ENCODE measurements at places on chromosomes 11 and 22.

- DNase-seq = no peak
These were observed 33.7 kb upstream of the TH start for GRCh38 chr11:2205214-2205720.

- DNase-seq = no peak
These were observed 24.2 kb downstream of the PARVG start for GRCh38 chr22:44204739-44205515.

- DNase-seq = no peak
These were observed 61.0 kb upstream of the CRTAM start for GRCh38 chr11:122777343-122777742.

- DNase-seq = no peak
These were observed 2.9 kb upstream of the TTLL1 start for GRCh38 chr22:43092085-43092484.

DNA sequence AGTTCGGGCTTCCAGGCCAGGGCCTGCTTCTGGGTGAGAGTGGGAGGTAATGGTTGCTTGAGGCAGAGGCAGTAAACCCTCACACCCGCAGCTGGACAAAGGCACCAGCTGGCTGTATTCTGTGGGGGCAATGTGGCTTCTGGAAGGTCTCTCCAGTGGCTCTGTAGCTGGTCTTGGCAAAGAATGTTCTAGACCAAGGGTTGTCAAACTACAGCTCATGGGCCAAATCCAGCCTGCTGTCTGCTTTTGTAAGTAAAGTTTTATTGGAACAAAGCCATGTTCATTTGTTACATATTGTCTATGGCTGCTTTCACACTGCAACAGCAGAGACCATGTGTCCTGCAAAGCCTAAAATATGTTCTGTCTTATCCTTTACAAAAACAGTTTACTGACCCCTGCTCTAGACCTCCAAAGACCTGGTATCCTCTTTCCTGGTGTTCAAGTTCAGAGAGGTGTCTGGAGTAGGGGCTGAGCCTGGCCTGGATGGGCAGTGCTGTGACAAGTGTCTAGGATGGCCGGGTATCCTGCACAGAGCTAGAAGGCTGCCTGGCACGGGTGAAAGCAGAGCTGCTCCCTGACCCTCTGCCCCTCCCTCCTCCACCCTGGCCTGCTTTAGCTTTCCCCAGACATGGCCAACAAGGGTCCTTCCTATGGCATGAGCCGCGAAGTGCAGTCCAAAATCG, 3.4 kb downstream of the TAGLN start:
- no peak for DNase-seq

DNA sequence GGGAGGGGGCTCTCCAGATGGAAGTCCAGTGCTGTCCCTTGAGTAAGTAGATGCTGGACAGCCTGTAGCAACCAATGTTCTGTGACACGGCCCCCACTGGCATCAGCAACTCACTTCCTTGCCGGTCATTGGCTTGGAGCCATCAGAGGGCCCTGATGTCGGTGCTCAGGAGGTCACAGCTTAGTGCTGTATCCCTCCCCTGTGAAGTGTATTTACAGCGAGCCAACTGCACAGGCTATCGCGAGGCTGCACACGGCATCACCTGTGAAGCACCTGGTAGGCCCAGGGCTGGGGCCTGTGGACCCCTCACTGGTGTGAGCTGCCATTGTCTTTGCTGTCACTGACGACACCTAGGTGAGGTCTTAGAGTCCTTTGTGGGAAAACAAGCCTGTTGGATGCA, 13.4 kb upstream of the ACR start:
- no peak for DNase-seq

DNA sequence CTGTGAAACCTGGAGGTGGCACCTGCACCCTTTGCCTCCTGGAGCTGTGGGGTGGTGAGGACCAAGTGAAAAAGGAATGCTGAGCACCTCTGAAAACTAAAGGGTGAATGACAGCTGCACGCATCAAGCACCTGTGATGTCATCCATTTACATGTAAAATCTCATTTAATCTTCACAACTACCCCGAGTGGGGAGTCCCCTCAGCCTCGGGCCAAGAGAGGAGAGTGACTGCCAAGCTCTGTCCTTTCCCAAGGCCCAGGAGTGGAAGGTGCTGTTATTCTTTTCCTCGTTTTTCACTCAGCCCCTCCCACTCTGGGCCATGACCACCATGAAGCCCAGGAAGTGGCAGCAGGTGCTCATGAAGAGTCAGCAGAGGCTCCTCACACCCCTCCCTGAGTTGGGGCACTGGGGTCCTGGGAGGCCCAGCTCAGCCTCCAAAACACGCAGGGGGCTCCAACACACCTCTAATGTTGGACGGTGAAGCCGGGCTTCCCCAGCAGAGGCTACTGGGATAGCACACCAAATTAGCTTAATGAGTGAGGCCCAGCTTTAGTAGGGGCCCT, 35.7 kb downstream of the NECTIN1 start:
- DNase-seq = no peak

GRCh38 chr11:130738611-130739010, 177.7 kb downstream of the SNX19 start:
- no peak for DNase-seq

DNA sequence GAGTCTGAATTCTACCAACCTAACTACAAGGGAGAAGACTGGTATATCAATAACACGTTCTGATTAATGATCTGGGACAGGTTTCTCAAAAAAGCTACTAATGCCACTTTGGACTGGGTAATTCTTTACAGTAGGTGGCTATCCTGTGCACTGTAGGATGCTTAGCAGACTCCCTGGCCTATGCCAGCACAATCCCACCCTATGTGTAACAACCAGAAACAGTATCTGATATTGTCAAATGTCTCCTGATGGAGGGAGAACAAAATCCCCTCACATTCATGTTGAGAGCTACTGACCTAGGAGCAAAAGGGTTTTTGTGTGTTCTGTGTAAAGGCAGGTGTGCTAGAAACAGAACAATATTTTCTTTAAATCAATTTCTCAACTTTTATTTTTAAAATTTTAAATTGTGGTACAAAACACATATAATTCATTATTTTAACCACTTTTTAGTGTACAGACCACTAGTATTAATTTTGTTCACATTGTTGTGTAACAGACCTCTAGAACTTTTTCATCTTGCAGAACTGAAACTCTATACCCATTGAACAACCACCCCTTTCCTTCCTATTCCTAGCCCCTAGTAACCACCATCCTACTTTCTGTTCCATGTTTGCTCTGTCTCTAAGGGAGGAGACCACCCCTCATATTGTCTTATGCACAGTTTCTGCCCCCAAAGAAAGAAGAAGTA, 2.1 kb upstream of the MS4A6A start:
- no peak for DNase-seq

DNA sequence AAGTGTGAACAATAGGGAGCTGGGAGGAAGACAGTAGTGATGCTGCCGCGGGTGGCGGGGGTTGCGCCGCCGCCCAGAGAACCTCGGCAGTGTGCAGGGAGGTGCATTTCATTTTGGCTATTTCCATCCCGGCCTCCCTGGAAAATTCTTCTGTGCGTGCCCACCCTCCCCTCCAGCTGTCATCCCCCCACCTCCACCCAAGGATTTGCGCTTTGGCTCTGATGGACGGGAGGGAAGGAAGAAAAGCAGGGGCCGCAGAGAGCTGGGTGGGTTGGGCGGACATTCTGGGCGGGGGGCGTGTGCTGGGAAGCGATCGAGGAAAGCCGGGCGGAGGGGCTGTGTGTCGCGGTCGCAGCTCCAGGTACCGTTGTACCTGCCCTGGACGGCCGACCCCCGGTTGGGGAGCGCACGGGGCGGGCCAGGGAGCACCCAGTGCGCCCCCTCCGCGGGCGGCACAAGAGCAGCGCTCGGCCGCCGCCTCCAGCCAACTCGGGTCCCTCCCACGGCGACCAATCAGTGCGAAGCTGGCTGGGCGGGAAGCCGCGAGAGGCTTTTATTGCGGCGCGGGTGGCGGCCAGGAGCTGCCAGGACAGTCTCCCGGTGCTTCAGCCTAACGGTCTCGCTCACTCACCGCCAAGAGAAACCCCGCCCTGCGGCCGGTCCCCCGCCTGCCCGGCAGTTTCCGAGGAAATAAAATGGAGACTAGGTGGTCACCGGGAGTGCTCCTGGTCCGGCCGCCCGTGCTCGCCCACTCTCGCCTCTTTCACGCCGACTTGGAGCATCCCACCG, 1.6 kb downstream of the NCAM1 start:
- DNase-seq = peak; percentile 38

DNA sequence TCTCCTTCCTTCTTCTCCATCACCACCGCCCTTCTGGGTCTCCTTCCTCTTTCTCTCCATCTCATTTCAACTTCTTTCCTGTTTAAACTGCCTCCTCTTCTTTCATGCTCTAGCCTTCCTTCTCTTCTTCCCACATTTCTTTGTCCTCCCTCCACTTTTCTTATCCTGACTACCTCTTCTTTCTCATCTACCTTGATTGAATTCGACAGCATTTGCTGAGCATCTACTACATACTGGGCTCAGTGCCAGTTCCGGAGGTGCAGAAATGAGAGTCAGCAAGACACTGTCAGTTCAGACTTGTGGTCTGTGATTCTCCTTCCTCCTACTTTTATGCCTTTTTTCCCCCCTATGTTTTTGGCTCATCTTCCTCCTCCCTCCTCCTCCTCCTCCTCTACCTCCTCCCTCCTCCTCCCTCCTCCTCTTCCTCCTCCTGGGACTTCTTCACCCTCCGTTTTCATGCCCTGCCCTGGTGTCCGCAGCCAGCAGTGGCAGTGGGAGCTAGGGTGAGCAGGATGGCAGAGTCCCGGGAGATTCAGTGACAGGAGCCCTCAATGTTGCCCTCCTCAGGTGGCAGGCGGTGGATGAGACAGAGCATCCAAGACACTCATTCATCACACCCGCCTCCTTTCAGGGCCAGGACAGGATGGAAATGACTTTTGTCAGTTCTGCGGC, 146.0 kb upstream of the SEZ6L start:
- DNase-seq = no peak

- DNase-seq = no peak
These were observed 532 bp upstream of the VSIG2 start for GRCh38 chr11:124752471-124753102.

DNA sequence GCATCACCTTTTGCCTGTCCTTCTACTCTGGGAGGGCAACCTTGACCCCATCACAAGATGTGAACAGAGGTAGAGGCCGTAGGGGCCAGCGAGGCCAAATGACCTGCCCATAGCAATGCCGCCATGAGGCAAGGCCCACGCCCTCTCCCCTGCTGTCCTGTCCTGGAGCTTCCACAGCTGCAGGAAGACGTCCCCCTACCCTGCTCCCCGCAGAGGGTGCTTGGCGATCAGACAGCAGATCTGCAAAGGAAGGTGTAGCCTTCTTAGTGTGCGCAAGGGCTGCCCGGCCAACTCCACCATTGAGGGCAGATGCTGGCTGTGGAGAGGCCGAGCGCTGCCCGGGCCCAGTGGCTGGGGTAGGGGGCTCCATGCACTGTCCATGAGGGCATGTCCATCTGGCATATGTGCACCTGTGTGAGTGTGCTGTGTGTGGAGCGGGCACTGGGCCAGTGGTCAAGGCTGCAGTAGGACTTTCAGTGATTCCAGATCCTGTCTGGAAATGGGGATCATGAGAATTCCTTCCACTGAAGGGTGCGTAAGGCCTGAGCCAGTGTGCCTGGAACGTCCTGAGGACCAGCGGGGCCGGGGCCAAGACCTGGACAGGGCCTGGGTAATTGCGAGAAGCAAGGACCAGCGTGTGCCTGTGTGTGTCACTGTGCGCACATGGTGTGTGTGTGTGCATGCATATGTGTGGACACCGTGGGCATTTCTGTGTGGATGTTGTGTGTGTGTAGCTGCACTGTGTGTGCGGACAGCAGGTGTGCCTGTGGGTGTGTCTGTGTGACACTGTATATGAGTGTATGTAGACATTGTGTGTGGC, 11.0 kb downstream of the TRPM5 start:
- DNase-seq = no peak

GRCh38 chr11:20066783-20067156, 93.5 kb downstream of the DBX1 start:
- DNase-seq = no peak

GRCh38 chr22:40153192-40153591, 24.5 kb upstream of the TNRC6B start:
- DNase-seq = no peak

DNA sequence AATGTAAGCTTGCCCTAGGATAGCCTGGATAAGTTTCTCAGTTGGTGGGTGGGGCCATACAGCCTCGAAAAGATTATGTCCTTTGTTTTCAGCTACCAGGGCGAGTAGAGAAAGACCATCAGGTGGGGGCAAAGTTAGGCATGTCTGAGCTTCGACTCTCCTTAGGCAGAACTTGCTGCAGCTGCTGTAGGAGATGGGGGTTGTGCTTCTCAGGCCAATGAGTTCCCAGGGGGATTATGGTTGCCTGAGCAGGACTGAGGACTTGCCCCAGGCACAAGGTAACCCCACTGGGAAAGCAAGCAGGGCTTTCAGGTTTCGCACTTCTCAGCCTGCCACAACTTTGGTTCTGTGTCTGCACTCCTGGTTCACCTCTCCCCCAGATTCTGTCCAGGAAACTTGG, 173.4 kb upstream of the SESN3 start:
- no peak for DNase-seq

- DNase-seq = no peak
These were observed 17.3 kb downstream of the TSPO start for GRCh38 chr22:43168471-43169309.

DNA sequence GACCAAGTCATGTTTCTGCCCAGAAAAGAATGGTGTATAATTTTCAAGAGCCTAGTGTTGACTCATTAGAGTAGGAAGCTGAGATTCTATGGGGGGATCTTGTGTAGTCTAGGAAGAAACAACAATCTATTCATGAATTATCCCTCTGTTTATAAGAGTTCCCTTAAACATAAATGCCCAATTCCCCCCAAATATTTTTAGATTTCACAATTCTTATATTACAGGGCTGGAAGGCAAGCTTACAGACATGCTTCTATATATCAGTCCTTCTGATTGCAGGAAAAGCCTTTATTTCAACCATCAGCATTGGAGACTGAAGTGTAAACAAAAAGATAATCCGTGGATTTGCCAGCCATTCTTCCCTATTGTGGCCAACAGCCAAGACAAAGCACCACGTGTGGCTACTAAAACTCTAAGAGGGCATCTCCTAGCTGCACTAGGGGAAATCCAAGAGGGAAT, 71.4 kb downstream of the NAT10 start:
- DNase-seq = no peak

- no peak for DNase-seq
These were observed 21.7 kb upstream of the PDGFB start for GRCh38 chr22:39266398-39267030.

DNA sequence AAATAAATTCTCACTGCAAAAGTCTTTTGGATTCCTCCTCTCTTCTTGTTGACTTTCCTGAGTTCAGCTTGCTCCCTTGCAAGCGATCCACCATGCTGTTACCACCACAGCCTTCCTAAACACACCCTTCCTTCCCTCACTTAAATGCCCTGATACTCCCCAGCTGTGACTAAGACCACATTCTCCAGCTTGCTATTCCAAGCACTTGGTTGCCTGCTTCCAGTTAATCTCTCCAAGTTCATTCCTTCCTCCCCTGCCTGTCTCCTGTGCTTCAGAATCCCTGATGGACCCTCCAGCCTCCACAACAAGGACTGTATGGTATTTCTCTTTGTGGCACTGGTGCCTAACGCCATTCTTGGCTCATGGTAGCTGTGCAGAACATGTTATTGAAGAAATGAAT, 603.9 kb upstream of the CADM1 start:
- no peak for DNase-seq

GRCh38 chr11:9849389-9849788, 185.5 kb downstream of the SWAP70 start:
- no peak for DNase-seq

All from NCI-H524 treated with DMSO at 0.1 percent for 48 hours (cell line).